ENCODE measurements at places on chromosomes 7 and 10. TPM values are rescaled to one million over a fixed set of nuclear protein-coding genes. Genes with fewer than 3 reads are reported as not detected.

The CPXM2 gene
- polyA plus RNA-seq, result not detected

The OPN4 gene
- polyA plus RNA-seq, result not detected

The JCAD gene
- polyA plus RNA-seq, result 11.6 TPM

The NKX2-3 gene
- not detected for polyA plus RNA-seq

The ASB15 gene
- polyA plus RNA-seq, result 0.28 TPM

The SVIL gene
- 64.4 TPM for polyA plus RNA-seq

The CPN1 gene
- polyA plus RNA-seq, result not detected

The RAPGEF5 gene
- 16.7 TPM for polyA plus RNA-seq

The MAT1A gene
- not detected for polyA plus RNA-seq

The EBLN1 gene
- not detected for polyA plus RNA-seq

The CH25H gene
- polyA plus RNA-seq, result not detected

The C10orf62 gene
- polyA plus RNA-seq, result not detected

The CNPY1 gene
- 3.8 TPM for polyA plus RNA-seq

The AGMO gene
- polyA plus RNA-seq, result 2.5 TPM

The ANKRD2 gene
- 1.3 TPM for polyA plus RNA-seq

The GARIN1A gene
- 0.17 TPM for polyA plus RNA-seq

The GJC3 gene
- not detected for polyA plus RNA-seq

The C10orf67 gene
- polyA plus RNA-seq, result not detected

The DNAJB6 gene
- polyA plus RNA-seq, result 192 TPM

The DRGX gene
- 0.25 TPM for polyA plus RNA-seq

The EBF3 gene
- polyA plus RNA-seq, result 12.1 TPM

The LRRD1 gene
- not detected for polyA plus RNA-seq

The BHLHA15 gene
- polyA plus RNA-seq, result not detected

The SDK1 gene
- polyA plus RNA-seq, result 0.91 TPM

The SLC16A9 gene
- polyA plus RNA-seq, result 1.8 TPM

The KDM7A gene
- polyA plus RNA-seq, result 5.2 TPM

The ADRB1 gene
- polyA plus RNA-seq, result 0.91 TPM

The NUPR2 gene
- polyA plus RNA-seq, result 3.0 TPM

The CEP55 gene
- polyA plus RNA-seq, result not detected

The ATOH7 gene
- 1.2 TPM for polyA plus RNA-seq

The STEAP1B gene
- 6.0 TPM for polyA plus RNA-seq

The HABP2 gene
- polyA plus RNA-seq, result not detected

The RBM20 gene
- polyA plus RNA-seq, result 0.90 TPM

The CYP26C1 gene
- not detected for polyA plus RNA-seq

The HOXA9 gene
- not detected for polyA plus RNA-seq

The CYP2C19 gene
- 0.94 TPM for polyA plus RNA-seq

The CPA2 gene
- polyA plus RNA-seq, result not detected

The CNTNAP2 gene
- 21.3 TPM for polyA plus RNA-seq

The GPR37 gene
- polyA plus RNA-seq, result not detected

The NUTM2B gene
- not detected for polyA plus RNA-seq

The NXPH1 gene
- polyA plus RNA-seq, result 4.6 TPM

The HTR5A gene
- polyA plus RNA-seq, result 79.7 TPM

The LRIT1 gene
- not detected for polyA plus RNA-seq

The TMEM176B gene
- 2.5 TPM for polyA plus RNA-seq

The TMEM178B gene
- 7.2 TPM for polyA plus RNA-seq

The GRM3 gene
- 25.7 TPM for polyA plus RNA-seq

The ICA1 gene
- polyA plus RNA-seq, result 6.5 TPM

The MACC1 gene
- polyA plus RNA-seq, result not detected

The PNLIPRP3 gene
- not detected for polyA plus RNA-seq

The LRRN3 gene
- 457 TPM for polyA plus RNA-seq

The GRID2IP gene
- polyA plus RNA-seq, result 1.2 TPM

The CPA4 gene
- not detected for polyA plus RNA-seq

The PRR15 gene
- not detected for polyA plus RNA-seq
